ENCODE measurements at places on chromosomes 13 and 19.
A peak's percentile ranks its signal among the peaks of the same experiment; 100 is the strongest.

DNA sequence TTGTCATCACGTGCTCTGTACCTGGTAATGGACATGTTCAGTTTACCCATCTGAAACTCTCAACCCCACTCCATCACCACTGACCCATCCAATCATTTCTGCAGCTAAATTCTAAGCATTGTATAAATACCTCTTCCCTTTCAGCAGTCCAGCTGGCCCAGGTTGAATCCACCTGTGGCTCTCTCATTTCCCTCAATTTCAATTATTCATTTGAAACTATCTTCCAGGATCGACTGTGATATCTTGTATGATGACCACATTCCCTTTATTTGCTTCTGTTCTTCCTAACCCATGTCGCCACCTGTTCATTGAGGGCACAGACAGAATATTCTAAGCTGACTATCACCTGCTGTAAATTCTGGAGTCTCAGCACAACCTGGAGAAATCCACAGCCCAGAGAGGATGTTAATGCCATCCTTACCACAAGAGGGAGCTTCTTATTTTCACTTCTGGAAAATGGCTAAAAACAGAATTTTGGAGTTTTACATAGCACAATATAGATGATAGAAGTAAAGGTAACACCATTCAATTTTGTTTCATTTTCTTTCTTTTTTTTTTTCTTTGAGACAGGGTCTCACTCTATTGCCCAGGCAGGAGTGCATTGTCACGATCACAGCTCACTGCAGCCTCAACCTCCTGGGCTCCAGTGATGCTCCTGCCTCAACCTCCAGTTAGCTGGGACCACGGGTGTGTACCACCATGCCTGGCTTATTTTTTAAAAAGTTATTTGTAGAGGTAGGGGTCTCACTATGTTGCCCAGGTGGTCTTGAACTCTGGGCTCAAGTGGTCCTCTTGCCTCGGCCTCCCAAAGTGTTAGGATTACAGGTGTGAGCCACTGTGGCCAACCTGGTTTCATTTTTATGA, 38.6 kb downstream of the ZNF823 start:
- peak; percentile 37 for DNase-seq

DNA sequence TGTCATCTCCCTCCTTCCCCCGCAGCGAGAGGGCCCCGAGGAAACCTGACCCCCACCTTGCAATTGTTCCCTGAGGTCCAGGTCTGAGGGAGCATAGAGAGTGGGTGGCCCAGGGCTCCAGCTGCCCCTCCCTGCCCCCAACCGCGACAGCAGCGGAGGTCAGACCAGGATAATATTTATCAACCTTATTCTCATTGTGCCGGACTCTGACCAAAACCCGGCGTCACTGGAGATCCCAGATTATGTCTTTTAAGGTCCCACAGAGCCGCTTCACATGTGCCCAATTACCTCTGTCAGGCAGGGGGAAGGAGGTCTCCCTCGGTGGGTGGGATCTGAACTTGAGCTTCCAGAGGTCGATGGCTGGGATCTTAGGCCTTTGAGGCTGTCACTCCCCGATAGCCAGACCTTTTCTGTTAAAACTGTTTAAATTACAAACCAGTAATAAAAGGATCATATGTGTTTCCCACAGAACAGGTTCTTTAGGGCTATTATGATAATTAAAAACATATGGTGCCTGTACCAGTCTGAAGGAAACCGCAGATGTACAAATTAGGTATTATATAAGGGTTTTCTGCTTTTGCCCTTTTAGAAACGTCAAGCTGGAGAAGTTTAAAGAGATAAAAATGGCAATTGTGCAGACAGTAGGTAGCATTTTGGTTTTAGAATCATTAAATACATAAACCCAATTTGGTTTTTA, 195.5 kb downstream of the ZNF536 start:
- peak; percentile 2 for DNase-seq

- peak; percentile 58 for DNase-seq
These were observed 9.7 kb downstream of the INAFM1 start for GRCh38 chr19:47284324-47284899.

DNA sequence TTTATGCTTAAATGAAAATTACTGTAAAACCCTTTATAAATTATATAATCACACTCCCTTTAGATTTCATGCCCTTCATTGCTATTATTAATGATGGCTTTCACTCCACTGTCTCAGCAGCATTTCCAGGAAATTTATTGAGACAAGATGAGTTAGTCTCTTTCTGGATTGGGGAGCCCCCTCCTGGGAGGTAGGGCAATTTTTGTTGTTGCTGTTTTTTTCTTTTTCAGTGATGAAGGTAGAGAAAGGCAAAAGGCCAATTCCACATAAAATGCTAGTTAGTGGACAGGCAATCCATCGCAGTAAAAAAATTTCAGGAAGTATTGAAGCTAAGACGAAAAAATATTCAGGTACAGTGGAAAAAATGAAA, 80.2 kb downstream of the TEX26 start:
- DNase-seq, result peak; percentile 46

DNA sequence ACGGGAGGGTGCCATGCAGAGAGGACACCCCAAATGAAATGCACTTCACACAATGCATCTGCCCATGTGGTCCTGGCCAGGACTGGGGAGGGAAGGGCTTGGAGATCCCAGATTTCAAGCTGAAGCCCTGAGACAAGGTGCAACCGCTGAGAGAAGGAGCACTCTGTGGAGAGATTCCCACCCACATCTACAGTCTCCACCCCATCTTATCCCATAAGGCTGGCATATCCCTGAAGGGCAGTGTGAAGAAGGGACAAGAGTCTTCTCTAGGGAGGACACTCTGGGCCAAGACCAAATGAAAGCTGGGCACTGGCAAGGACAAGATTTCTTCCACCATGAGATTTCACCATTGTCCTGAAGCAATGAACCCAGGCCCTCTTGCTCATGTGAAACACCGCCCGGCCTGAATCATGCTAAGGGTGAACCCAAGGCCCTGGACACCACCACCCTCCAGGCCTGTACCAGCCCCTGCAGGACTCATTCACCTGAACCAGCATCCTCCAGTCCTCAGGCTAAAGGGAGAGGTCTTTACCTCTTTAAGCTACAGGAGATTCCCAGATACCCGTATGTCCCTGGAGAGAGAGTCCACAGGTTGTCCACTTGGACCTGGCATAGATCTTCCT, 20.5 kb downstream of the CEACAM4 start:
- no peak for DNase-seq

DNA sequence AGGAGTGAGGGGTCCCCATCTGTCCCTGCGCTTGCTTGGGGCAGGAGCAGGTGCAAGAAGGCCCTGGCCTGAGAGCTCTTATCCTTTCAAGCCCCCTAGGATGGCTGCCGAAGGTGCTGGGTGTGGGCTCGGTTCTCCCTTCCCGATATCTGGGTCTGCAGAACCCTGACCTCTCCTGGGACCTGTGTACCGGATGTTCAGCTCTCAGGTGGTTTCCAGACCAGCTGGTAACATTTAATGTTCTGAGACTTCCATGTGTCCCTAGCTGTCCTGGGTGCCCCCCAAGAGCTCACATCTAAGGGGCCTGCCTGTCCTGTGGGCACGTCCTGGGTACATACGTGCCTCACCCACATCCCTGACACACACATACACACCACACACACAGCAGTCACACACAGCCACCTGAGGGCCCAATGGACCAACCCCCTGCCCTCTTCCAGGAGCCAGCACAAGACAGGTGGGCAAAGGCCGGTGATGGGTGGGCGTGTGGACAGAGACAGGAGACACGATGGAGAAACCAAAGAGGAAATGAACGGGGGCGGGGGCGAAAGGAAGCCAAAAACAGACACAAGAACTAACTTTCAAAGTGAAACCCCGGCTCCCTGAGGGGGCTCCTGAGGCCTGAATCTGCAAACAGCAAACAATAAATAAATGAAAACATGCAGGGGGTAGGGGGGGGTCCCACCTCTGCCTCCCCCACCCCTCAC, 124.3 kb downstream of the PTPRS start:
- DNase-seq, result no peak

DNA sequence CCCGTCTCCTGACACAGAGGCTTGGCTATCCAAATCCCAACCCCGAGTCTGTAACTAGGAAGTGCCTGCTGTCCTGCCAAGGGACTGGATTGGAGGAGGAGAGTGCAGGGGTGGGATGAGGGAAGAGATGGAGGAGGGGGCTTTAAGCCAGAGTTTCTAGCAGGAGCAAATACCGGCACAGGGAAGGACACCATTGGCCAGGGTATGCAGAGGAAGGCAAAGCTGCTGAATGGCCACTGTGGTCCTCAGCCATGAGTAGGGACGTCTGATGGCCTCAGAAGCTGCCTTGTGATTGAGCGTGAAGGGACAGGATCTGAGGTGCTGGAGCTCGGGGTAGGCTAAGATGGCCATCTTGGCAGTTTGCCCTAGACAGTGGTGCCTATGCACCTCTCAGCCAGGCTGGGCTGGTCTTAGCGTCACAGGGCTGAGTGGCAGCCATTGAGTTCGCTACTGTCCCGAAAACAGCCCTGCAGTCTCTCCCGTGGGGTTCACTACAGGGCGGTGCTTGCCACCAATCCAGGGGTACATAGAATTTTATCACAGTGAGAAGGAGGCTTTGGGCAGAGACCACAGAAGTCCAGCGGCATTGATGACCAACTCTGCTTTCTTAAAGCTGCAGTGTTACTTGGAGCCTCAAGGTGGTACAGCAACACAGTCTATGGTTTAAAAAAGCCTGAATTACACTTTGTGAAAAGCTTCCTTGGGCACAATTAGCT, 61.8 kb downstream of the AKAP11 start:
- peak; percentile 28 for DNase-seq

GRCh38 chr13:75071796-75072195, 410.2 kb downstream of the TBC1D4 start:
- no peak for DNase-seq

DNA sequence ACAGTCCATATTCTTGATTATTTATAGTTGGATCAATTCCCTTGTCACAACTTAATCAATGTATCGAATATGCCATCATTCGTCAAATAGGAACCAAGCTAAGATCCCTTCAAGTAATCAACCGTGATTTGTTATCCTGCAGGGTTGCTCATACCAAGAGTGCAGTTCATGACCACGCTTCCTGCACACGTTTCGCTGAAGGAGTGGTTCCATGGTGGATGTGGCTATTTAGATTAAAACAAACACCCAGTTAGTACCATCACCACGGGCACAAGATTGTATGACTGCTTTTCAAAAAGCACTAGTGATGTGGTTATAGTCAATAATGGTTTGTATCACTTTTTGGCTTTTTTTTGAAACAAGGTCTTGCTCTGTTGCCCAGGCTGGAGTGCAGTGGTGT, 41.1 kb upstream of the CCNE1 start:
- DNase-seq, result no peak

DNA sequence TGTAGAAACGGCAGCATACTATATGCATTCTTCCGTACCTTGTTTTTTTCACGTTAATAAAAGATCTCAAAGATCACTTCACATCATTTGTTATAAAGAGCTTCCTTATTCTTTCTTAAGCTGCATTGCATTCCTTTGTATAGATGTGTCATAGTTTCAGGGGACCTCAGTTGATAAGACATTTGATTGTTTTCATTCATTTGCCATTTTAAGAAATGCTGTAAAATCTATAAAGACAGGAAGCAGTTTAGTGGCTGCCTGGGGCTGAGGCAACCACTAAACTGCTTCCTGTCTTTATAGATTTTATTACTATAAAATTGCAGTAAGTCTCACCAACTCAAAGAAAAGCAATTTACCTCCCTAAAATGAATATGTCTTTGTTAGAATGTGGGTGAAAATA, 59.4 kb downstream of the ZDHHC20 start:
- DNase-seq, result peak; percentile 52

GRCh38 chr13:63629591-63629990, 2213.9 kb upstream of the PCDH20 start:
- no peak for DNase-seq

DNA sequence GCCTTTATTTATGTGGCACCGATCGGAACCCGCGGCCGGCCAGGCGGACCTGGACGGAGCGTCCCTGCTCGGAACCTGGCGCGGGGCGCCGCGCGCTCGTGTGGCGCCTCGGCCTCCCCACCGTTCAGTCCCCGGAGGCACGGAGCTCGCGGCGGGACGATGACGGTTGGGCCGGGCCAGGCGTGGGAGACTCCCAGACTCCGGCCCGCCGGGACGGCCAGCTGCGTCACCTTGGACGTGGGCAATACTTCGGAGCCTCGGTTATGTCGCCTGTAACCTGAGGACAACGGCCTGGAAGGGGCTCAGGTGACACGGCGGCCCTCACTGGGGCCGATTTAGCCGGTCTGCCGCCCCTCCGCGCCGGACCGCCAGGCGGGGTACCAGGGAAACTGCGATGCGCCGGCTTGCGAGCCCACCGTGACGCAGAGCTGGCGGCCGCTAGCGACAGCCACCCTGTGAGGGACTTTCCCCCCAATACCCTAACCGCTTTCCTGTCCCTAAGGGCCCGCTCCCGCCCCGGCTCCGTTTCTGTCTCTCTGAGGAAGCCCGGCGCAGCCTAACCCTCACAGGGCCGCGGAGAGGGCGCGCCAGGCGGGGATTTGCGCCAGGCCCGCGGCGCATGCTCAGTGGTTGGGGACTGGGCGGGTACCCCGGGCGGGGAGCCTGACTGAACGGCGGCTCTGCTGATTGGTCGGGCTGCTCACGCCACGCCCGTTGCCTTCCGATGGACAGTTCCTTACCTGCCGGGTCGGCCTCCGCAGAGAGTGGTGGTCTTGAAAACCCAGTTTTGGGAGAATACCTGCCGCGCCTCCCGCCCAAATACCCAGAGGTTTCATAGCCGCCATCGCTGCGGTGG, 109.5 kb upstream of the DOCK9 start:
- DNase-seq, result peak; percentile 85

- DNase-seq, result no peak
These were observed 6.4 kb downstream of the IGFL3 start for GRCh38 chr19:46118136-46118535.

DNA sequence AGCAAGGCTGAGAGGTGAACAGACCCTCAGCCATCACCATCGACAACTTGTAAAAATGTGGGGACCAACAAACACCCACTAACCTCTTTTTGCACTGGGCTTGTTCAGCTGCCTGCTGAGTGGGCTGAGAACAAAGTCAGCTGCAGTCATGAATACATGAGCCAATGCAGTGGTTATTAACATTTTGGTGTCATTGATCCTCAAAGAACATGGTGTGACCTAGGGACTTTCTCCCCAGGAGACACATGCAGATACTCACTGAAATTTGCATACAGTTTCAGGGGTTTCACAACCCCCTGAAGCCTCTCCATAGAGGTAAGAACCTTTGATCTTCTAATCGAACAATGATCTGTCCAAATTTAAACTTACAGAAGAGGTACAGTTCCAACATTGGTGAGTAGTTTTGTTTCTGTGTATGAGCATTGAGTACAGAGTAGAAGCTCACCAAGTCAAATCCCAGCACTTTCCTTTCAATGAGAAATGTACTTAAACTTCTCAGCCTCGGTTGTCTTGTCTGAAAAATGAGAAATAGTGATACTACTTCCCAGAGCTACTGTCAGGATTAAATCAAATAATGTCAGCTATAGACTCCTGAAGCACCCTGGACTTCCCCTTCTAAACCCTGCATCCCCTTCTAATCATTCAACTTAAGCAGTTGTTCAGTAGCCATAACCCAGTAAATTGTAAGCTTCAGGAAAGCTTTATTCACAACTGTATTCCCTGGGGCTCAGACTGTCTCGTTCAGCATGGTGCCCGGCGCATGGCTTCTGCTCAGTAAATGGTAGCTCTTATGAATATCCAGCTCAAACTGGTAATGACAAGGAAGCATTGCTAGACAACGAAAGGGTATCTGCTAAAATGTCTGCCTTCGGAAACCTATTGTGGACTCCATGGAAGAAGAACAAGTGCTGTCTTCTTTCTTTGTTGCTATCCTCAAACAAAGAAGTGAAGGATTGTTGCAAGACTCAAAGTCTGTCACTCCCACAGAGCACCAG, 148.7 kb downstream of the FOXO1 start:
- DNase-seq, result no peak

Data from fibroblast of skin of back (primary cell).